ENCODE measurements at places on chromosomes 4 and X. TPM values are rescaled to one million over a fixed set of nuclear protein-coding genes. Genes with fewer than 3 reads are reported as not detected.

DNA sequence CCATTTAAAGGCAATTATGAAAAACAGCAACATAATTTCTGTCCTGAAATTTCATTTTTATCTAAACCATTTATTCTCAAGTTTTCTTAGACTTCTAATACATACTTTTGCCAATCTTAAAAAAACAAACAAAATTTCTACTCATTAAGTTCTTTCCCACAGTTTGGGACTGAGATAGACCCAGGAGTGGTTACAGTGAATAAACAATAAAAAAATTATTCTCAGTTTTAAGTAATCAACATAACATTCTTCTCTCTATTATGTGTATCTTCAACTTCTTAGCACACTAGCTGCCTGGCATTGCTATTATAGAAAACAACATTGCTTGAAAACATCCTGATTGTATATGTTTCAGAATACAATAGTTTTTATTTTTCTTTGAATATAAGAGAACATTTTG, 532.8 kb downstream of the IL15 start:
- DNase-seq, result no peak
- H3K4me3 ChIP-seq, result no peak overlapping the region
- no peaks in the 10 kb centered on the region for H3K4me1 ChIP-seq

DNA sequence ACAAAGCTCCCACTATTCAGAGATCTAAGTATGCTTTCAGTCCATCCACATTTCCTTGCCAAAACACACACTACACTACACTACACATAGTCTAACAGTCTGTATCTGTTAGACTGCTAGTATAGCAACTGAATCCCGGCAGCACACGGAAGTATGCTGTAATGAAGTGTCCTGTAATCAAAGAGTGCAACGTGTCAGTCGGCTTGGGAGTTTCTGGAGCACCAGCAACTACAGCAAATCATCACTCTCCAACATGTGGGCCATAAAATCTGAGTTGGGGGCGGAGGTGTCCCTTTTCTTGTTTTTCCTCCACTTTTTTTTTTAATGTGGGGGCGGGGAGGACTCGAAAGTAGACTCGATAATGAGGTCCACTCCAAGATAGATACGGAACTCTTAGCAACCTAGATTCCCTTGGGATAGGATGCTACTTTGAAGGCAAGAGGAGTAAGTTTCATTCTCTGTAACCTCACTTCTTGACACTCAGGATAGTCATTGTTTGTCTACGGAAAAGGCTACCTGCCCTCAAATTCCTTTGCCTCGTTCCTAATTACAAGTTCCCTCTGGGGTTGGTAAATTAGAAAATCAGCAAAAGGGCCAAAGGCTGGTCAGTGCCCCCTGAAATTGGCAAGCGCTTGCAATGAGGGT, 722 bp downstream of the SLC10A7 start:
- no peaks in the 10 kb centered on the region for H3K36me3 ChIP-seq
- peaks cover 6% of the 10 kb centered on the region for H3K27me3 ChIP-seq
- no peak overlapping the region for H3K27ac ChIP-seq
- no peaks in the 10 kb centered on the region for H3K4me1 ChIP-seq

- no peak overlapping the region for H3K27ac ChIP-seq
- H3K4me3 ChIP-seq, result no peak overlapping the region
- no peak for DNase-seq
- H3K4me1 ChIP-seq, result no peaks in the 10 kb centered on the region
- H3K27me3 ChIP-seq, result no peaks in the 10 kb centered on the region
Measured at GRCh38 chrX:39941332-39941920, 156.3 kb downstream of the BCOR start.

LIMCH1 gene
- 3.0 TPM for polyA plus RNA-seq

DNA sequence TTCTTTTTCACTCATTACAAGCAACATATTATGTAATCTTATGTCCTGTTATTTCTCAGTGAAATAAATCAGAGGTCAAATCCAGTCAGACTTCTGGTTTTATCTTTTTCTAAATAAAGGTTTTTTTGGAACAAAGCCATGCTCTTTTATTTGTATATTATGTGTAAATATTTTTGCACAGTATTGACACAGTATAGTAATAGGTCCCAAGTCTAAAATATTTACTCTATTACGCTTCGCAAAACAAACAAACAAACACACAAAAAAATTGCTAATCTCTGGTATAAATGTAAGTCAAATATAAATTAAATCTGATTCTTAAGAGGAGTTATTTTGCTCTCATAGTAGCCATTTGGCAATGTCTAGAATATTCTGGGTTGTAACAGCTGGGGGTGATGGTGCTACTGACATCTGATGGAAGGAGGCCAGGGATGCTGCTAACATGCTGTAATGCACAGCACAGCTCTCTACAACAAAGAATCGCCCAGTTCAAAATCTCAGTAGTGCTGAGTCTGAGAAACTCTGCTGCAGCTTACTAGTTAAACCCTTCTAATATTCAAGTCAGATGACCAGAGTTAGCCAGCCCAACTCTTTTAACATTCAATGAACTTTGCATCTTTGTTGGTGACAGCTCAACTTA, 602.1 kb downstream of the RAB28 start:
- DNase-seq, result no peak
- H3K4me1 ChIP-seq, result no peaks in the 10 kb centered on the region
- H3K27ac ChIP-seq, result no peak overlapping the region
- no peaks in the 10 kb centered on the region for H3K36me3 ChIP-seq
- H3K4me3 ChIP-seq, result no peak overlapping the region

GPRASP1 gene
- 0.65 TPM for polyA plus RNA-seq

- H3K4me1 ChIP-seq, result no peaks in the 10 kb centered on the region
- H3K27me3 ChIP-seq, result no peaks in the 10 kb centered on the region
- H3K4me3 ChIP-seq, result no peak overlapping the region
Measured at GRCh38 chrX:117959045-117959444, 157.6 kb downstream of the KLHL13 start.

GRCh38 chr4:147683188-147683591, 773 bp downstream of the PRMT9 start:
- no peaks in the 10 kb centered on the region for H3K36me3 ChIP-seq
- no peaks in the 10 kb centered on the region for H3K4me1 ChIP-seq
- no peak overlapping the region for H3K27ac ChIP-seq
- H3K27me3 ChIP-seq, result no peaks in the 10 kb centered on the region
- peak overlapping the region; percentile 83 for H3K4me3 ChIP-seq
- DNase-seq, result no peak

DNA sequence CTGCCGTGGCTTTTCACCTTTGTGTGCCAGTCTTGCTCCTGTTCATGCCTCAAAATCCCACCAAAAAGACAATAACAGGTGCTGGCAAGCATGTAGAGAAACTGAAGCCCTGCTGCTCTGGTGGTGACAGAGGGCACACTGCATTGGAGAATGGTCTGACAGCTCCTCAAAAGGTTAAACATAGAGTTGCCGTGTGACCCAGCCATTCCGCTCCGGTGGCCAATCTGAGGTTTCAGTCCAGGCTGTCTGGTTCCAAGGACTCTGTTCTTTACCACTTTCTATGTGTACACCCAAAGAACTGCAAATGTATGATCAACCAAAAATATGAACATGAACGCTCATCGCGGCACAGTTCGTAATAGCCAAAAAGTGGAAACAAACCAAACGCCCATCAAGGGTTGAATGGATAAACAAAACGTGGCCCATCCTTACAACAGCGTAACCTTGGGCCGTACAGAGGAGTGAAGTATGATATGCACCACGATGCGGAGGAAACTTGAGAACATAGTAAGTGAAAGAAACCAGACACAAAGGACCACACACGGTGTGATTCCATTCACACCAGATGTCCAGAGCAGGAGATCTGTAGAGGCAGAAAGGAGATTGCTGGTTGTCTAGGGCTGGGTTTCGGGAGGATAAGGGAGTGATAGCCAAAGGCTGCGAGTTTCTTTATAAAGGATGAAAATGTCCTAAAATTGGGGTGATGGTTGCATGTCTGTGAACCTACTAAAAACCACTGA, 33.6 kb upstream of the WFS1 start:
- H3K36me3 ChIP-seq, result no peaks in the 10 kb centered on the region
- DNase-seq, result no peak
- H3K27me3 ChIP-seq, result no peaks in the 10 kb centered on the region
- no peaks in the 10 kb centered on the region for H3K4me1 ChIP-seq
- no peak overlapping the region for H3K27ac ChIP-seq
- H3K4me3 ChIP-seq, result no peak overlapping the region

SOWAHD gene
- polyA plus RNA-seq, result 2.6 TPM
